ENCODE measurements at places on chromosomes 7 and 10.

DNA sequence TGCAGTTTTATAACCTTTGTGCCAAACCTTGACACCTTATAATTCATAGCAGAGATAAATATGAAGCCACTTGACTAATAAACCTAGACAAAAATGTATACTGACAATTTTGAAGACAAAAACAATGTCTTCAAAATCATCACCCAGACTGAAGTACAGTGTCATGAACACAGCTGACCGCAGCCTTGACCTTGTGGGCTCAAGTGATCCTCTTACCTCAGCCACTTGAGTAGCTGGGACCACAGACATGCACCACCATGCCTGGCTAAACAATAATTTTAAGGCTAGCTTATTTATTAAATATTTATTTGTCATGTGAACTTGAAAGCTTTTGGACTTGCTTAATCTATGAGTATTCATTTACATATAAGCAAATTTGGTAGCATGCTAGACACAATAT lies 24.3 kb downstream of the IL6 start:
- DNase-seq, result no peak

- DNase-seq, result no peak
These were observed 164.6 kb downstream of the SND1 start for GRCh38 chr7:127816354-127817190.

DNA sequence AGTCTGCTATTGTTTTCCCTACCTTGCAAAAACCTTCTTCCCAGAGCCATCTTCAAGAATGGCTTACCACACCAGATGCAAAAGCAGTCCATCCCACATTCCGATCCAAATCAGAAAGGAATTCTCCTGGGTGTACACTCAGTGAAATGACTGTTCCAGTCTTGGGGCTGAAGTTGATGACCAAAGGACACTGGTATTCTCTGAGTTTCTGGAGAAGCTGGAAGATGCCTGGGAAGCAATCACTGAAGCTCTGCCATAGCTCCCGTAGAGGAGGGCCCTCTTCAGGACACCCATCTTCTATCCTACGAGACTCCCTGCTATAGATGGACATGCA lies 155.7 kb downstream of the LCOR start:
- no peak for DNase-seq

DNA sequence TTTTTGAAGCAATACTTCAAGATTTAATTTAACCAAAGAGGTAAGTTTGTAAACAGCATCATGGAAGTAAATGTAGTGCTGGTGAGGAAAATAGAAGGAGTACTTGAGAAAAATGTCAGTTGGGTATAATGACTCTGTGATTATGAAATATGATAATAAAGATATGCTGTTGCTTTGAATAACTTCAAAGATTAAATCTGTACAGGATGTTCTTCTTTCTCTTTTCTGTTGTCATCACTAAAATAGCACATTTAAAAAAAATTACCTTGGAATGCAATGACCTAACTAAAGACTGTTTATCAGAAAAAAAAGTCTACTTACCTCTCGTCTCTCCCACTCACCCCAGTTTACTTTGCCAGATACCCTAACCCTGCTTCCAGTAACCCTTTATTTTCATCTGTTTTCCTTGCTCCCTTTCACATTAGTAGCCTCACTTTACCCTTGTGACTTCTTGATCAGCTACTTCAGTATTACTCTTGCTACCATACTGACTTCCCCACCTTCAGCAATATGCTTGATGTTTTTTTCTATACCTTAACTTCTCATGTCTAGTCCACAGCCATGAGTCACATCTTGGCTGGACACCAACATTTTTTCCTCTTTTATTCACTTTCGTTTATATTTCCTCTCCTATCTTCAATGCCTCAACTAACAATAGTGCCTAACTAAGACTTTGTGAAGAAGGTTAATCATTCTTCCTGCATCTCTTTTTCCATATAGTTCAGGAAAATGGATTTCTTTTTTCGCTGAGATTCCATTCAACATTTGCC lies 29.7 kb upstream of the TAS2R16 start:
- no peak for DNase-seq

GRCh38 chr10:70533189-70533558 lies 54.6 kb downstream of the PALD1 start:
- no peak for DNase-seq
